Stimulated activated CD4-positive, alpha-beta T cell treated with anti-CD3 and anti-CD28 coated beads, TNF-alpha, amount 100 ng/mL, for 1 hour (primary cell): ENCODE measurements at places on chromosomes 5 and 9.

- DNase-seq = no peak
Measured at GRCh38 chr5:174793684-174794328, 69.4 kb downstream of the MSX2 start.

DNA sequence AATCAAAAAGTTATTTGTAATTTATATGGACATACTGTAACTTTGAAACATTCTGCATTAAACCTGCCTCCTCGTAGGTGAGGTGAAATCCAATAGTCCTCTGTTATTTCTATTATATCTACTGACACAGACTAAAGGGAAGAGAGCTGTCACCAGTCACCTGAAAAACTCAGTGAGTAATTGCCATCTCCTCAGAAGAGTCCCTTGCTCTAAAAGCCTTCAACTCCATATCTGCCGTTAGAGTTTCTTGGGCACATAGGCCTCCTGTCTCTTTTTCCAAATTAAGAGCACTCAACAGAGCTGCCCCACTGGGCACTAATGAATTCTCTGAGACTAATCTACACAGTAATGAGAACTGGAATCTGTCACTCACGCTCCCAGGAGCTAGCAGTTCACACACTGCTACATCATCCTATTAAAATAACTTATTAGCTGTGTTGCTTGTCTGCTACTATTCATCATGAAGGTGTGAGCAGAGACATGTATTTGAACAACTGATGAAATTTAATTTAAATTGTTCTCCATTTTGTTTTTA is 67.3 kb upstream of the VCAN start:
- no peak for DNase-seq

DNA sequence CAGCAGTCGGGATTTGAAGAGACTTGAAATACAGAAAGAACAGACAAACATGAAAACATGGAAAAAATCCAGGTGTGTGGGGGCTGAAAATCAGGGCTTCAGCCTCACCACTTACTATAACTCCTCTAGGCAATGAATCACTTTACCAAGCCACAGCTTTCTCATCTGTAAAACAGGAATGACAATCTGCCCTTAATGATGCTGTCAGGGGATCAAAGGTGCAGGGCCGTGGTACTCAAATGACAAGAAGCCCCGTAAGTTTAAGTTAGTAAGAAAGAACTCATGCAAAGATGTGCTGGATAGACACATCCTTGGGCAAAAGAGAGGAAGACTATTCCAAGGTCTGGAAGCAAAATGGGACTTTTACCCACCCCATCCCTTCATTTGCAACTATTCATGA is 34.7 kb downstream of the FBXW2 start:
- DNase-seq = no peak

GRCh38 chr9:88781628-88782391 is 209.5 kb upstream of the S1PR3 start:
- DNase-seq = no peak
